ENCODE measurements at places on chromosomes 3 and 15.

GRCh38 chr15:65985387-65985786, 116.1 kb downstream of the RAB11A start:
- no peak for DNase-seq

DNA sequence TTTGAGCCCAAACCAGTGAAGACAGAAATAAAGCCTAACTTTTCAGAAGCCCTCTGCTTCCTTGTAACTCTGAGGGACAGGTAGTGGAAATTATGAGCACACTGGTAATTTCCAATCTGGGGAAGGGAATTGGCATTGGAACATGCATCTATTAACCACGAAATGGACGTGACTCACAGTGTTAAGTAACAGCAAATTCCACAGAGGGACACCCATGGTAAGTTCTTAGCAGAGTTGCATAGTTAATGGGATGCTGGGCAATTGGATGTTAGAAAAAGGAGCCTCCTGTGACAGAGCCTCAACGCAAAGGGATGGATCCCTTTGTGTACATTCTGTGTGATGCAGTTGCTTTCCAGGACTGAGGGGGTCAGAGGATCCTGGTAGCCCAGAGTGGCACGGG, 168.6 kb downstream of the SEMA6D start:
- DNase-seq = no peak

- DNase-seq = no peak
Observed at GRCh38 chr15:55230051-55230670, 33.4 kb upstream of the RSL24D1 start.

DNA sequence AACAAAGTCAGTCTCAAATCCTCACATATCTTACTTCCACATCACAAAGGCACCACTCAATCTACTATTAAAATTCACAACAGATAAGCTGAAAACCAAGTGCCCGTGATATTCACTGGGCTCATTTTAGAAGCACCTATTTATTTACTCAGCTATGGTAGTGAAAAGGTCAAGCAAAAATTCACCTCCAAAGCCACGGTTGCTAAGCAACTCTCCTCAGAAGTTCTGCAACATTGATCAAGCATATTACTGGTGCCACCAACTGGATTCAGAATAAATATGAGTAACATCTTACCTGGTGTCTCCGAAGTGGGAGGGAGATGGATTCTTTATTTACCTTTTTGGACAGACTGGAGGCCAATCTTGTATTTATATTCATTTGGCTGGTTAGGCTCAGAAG, 714.8 kb downstream of the FHIT start:
- DNase-seq = no peak

DNA sequence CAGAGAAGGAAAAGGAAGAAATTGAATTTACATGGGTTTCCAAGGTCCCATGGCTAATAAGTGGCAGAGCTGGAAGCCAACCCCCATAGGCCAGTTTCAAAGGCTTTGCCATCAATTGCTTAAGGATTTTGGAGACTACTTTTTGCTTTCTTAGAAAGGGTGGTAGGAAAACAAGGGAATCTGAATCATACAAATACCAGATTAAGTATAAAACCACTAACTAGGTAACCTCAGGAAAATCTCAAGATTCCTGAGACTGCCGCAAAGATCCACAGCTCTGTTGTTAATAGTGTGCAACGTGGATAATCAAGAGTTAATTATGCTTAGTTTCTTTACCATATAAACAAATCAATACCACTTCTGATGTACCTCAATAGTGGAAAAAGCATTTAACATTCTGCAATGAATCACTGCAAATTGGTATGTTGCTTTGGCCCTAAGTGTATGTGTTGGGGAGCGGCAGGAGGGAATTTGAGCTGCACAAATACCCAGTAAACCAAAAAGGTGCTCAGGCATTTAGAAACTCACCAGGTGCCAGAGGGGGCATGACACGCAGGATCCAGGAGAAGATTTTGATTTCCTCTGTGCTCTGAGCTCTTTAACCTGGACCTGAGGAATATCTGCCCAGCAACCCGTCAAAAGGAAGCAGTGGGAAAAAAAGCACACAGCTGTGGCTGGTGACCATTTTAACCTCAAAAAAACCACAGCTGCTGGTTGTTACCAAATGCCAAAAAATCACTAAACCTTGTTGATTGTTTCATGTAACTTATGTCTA, 22.0 kb downstream of the AADAC start:
- no peak for DNase-seq

DNA sequence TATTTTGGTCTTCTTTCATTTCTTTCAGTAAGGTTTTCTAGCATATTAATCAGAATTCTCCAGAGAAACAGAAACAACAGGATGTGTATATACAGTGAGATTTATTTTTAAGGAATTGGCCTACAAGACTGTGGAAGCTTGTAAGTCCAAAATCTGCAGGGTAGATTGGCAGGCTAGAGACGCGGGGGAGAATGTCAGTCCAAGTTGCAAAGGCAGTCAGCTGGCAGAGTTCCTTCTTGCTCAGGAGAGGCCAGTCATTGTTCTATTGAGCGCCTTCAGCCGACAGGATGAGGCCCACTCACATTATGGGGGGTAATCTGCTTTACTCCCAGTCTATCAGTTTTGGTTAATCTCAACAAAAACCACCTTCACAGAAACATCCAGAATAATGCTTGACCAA, 133.4 kb upstream of the UBE3A start:
- DNase-seq = no peak

- DNase-seq = no peak
Observed at GRCh38 chr3:197794115-197794514, 3.1 kb downstream of the LRCH3 start.

DNA sequence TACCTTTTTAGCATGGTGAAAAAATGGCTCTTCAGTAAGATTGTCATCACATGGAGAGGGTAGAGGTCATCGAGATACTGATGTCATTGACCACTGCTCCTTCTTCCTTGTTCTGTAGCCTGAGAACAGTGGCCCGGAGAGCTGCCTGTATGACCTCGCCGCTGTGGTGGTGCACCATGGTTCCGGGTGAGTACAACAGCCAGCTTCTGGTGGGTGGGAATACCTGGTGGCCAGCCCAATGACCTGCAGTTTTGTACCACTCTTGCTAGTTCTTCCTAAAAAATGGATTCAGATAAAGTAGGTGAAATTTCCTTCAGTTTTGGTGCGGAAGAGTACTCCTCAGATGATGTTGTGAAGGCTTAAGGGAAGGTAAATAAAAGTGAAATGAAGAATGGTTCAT, 8.4 kb upstream of the FBXL22 start:
- DNase-seq = no peak

DNA sequence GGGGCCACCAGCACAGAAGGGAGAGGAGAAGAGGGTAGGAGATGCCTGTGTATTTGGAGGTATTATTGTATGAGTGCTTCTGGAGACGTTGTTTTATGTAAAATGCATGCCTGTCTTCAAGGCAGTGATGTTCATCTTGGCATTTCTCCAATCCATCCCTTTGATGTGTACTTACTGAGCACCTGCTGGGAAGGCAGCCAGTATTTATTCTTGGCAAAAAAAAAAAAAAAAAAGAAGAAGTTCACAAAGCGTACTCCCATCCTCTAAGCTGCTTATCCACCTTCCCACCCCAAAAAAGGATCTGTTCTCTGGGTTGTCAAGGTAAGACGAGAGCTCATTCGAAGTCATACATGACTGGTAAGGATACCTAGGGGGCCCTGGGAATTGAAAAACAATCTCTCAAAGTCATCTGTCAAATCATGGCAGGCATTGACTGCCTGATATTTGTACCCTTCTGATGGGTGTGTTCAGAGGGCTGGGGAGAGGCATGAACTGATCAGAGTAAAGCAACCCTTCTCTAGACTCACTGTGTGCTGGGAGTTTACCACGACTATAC, 30.0 kb upstream of the SLC6A1 start:
- DNase-seq = no peak

DNA sequence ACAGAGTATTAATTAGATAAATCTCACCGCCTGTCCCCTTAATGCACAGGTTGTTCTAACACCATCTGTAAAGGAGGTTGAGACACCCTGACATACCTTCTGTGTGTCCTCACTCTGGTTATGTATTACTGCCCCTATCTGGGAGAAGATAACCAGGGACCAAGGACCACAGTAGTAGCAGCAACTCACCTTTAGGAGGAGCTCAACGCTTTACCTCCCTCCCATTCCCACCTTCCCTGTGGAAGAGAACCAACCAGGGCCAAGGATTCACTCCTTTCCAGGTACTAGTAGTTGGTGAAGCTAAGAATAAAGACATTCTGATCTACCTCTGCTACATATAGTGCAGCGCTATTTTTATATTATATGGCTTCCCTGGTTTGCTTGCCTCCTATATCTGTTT, 232.6 kb downstream of the MEX3B start:
- DNase-seq = no peak

GRCh38 chr3:62027241-62027640, 346.1 kb downstream of the FEZF2 start:
- no peak for DNase-seq

GRCh38 chr3:4583416-4583815, 90.3 kb downstream of the ITPR1 start:
- DNase-seq = no peak

DNA sequence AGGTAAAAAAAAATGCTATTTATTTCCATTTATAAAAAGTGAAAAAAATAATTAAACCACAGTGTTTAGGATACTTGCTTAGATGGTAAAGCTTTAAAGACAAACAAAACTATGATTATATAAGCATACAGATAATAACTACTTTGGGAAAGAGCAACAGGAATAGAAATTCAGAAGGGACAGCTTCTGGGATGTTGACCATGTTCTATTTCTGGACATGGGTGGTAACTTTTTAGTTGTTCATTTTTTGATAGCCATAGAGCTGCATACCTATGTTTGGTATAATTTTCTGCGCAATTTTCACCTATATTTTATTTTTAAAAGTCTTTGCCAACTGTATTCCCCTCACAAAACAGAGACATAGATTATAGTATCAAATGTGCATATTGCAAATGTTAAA, 572.0 kb upstream of the NR2F2 start:
- DNase-seq = no peak

- DNase-seq = no peak
Observed at GRCh38 chr3:155320934-155321333, 27.5 kb upstream of the STRIT1 start.

DNA sequence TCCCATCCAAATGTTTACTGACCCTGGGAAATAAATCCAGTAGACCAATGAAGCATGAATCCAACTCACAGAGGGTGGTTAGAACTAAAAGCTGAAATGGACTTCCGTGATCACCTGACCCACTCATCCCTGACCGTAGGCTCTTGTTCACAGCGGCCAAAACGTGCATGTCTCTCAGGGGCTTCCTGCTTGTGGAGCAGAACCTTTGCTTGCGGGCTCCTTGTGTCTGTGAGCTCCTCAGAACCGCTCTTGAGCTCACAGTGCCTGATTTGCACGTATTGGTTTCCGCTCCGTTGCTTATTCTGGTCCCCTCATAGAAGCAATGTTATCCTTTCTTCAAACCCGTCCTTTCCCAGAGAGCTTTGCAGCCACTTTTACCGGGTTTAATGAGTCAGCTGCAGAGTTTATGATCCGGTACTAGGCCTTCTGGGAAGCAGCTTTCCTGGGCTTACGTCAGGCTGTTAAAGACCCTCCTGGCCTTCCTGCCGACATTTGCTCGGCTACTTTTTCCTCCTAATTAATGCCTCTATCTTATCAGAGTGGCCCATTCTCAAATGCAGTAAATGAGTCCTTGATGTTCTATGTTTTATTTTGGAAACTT, 35.4 kb downstream of the LIPC start:
- no peak for DNase-seq

GRCh38 chr3:105691633-105692032, 177.2 kb downstream of the CBLB start:
- DNase-seq = no peak

DNA sequence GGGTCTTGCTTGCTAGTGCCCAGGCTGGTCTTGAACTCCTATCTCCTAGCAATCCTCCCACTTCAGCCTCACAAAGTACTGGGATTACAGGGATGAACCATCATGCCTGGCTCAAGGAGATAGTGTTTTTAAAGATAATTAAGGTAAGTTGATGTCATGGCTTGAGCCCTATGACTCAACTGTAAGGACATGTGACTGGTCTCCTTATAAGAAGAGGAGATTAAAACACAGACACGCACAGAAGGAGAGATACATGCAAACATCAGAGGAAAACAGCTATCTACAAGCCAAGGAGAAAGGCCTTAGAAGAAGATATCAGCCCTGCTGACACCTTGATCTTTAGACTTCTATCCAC, 220.4 kb upstream of the GADL1 start:
- no peak for DNase-seq

DNA sequence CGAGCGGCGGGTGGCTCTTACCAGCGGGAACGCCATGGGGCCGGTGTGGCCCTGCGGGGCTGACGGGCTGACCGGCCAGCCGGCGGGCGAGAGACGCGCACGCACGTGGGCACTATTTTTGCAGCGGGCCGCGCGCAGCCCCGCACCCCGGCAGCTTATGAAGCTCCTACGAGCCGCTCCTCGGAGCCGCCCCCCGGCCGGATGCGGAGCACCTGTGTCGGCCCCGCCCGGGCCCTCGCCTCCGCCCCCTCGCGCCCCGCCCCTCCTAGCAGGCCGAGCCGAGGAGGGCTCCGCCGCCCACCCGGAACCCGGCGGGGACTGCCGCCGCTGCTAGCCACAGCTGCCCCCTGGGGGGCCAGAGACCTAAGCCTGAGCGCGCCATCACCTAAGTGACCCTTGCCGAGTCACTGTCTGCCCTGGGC, 683 bp upstream of the CPEB1 start:
- DNase-seq = peak; percentile 23

- DNase-seq = no peak
Observed at GRCh38 chr3:52328536-52329080, 12.5 kb downstream of the DNAH1 start.

DNA sequence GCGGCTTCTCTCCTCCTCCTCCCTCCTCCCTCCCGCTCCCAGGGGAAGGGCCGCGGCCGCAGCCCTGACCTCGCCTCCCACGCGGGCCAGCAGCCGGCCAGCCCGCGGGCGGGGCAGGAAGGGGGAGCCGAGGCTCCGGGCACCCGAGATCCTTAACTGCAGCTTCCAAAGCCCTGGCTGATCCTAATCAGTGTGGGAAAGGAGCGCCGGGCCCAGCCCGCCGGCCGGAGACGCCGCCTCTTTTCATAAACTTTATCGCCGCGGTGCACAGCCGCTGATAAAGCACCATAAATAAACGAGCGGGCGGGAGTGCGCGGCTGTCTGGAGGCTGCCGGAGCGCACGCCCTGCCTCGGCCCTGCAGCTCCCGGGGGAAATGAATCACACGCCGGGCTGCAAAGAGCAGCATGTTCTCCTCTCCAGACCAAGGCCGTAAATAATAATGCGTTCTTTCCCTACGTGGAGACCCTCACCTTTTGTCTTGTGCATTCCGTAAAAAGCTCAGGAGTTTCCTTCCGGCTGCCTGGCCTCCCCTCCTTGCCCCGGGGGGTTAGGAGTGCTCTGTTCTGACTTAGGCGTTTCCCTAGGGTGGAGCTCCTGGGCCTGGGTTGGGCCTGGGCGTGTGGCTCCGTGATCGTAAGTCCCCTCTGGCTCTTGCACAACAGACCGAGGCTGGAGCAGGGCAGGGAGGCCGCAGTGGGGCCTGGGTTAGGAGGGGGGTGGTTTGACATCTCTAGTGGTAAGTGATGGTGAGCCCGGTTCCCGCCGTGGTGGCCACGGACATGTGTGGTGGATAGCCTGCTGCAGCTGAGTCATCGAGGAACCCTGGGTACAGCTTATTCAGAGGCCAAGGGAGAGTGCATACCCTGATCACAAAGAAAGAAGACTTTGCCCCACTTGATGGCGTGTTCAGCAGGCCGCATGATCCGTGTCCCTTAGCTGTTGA, 132.6 kb upstream of the HES1 start:
- DNase-seq = no peak

- DNase-seq = no peak
Observed at GRCh38 chr15:81856001-81856633, 189.7 kb downstream of the MEX3B start.

- DNase-seq = no peak
Observed at GRCh38 chr3:143428294-143428693, 308.7 kb downstream of the CHST2 start.

All from T-helper 2 cell (primary cell).